Motor neuron (in vitro differentiated cells): ENCODE measurements at places on chromosomes 5 and 9.

DNA sequence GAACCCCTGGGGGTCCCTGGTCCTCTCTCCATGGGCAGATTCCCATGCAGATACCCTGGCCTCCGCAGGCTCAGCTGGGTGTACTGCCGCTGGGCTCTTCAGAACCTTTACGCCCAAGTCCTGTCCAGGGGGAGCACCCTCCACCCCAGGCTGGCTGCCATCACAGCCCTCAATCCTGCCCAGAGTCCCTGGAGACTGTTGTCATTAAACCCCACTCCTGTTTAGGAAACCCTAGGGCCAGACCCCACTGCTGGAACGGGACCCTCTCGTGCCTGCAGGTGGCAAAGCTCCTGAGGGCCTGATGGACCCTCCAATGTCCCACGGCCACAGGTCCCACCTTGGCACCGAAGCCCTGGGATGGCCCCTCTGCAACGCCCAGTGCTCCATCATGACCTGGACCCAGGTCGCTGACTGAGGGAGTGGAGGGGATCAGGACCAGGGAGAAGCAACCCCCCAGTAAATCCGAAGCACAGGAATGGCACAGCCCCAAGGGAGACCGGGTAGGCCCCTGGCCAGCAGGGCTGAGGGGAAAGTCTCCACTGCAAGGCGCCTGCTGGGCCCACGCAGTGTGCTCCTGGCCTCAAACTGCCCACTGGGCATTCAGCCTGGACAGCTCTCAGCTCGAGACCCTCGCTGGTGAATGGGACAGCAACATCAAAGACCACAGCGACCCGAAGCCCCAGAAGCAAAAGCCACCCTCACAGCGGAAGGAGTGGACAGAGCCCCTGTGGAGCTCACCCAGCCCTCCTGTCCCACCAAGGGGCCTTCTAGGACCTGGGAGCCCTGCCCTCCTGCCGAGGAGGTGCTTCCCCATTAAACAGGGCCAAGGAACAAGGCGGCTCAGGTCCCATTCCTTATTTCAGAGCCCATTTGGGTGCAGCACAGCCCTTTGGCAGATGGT is 8.3 kb downstream of the ZDHHC11B start:
- no peak for ATAC-seq

DNA sequence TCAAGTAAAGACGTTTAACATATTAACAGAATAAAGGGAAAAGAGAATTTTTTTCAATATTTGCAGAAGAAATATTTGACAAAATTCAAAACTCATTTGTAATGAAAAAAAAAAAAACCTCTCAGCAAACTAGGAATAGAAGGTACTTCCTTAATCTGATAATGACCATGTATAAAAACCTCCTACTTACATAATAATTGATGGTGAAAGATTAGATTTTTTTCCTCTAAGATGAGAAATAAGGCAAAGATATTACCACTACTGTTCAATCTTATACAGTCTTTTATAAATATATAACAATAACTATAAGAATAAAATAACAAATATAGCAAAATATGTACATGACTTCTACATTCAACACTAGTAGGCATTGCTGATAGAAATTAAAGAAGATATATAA is 424.6 kb upstream of the KLF4 start:
- ATAC-seq = no peak

DNA sequence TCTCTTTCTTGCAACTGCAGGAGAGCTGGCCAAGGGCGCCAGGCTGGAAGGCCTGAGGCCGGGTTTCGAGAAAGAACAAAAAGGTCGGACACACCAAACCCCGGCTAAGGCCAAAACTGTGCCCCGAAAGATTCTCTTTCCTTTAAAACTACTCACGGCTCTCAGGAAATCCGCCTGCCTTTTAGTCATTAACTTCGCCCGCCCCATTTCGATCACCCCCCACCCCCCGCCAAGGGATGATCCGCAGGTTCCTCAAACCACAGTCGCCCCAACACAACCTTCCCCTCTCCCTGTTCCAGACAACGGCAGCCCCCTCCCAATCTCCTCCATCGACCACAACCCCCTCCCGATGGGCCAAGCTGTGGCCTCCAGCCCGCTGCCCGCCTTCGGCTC is 536 bp downstream of the FEM1C start:
- peak; percentile 11 for ATAC-seq

- no peak for ATAC-seq
These were observed 25.7 kb downstream of the SARDH start for GRCh38 chr9:133712221-133713100.
